CD4-positive, alpha-beta T cell treated with Interleukin-21 for 1 hour (primary cell): ENCODE measurements at places on chromosomes 6 and 20.

DNA sequence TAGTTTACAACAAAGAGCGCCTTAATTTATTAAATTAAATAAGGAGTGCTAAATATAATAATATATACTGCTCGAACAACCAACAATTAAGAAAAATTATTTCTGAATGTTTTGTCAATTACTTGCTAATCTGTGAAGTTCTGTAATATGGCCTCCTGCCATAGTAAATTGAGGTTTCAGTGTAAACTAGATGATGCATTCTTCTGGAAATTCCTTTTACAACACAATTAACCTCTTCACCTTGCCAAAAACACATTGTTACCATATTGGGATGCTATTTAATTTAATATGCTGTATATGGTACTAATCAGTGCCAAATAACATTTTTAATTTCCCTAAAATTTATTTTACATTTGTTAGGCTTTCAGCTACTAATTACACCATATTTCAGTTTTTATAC is 808.4 kb upstream of the CITED2 start:
- DNase-seq, result no peak

DNA sequence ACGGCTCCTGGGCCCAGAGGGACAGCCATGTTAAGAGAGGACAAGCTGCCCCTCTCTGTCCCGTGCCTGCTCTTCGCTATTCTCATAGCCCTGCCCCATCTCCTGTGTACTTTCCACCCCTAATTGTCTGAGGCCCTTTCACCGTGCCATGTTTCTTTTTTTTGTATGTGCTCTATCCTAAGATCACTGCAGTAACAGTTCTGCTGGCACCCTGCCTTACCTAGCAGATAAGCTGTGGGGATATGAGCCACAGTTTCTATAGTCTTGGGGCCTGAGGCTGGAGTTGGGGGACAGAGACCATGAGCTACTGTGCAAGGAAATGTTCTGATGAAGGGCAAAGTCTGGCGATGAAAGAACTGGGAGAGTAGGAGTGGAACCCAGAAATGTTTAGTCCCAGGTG is 269.5 kb upstream of the CITED2 start:
- no peak for DNase-seq

- DNase-seq, result no peak
Observed at GRCh38 chr20:10239954-10240353, 21.3 kb downstream of the SNAP25 start.

DNA sequence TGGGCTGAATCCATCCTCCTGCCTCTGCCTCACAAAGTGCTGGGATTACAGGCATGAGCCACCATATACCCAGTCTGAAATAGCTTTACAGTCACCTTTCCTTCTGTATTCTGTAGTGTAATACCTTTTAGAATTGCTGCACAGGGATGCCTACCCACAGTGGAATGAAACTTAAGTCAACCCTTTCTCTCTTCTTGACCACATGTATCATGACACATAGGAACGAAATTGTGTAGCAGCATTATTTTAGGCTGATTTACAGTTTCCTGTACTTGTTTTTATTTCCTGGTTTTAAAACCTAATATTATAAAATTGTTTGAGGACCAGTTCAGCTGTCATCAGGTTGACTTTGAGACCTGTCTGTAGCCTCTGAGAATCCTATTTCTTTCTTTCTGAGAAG is 297.8 kb downstream of the ZFAND3 start:
- DNase-seq, result no peak

- no peak for DNase-seq
Observed at GRCh38 chr20:59340201-59340885, 39.9 kb downstream of the EDN3 start.

DNA sequence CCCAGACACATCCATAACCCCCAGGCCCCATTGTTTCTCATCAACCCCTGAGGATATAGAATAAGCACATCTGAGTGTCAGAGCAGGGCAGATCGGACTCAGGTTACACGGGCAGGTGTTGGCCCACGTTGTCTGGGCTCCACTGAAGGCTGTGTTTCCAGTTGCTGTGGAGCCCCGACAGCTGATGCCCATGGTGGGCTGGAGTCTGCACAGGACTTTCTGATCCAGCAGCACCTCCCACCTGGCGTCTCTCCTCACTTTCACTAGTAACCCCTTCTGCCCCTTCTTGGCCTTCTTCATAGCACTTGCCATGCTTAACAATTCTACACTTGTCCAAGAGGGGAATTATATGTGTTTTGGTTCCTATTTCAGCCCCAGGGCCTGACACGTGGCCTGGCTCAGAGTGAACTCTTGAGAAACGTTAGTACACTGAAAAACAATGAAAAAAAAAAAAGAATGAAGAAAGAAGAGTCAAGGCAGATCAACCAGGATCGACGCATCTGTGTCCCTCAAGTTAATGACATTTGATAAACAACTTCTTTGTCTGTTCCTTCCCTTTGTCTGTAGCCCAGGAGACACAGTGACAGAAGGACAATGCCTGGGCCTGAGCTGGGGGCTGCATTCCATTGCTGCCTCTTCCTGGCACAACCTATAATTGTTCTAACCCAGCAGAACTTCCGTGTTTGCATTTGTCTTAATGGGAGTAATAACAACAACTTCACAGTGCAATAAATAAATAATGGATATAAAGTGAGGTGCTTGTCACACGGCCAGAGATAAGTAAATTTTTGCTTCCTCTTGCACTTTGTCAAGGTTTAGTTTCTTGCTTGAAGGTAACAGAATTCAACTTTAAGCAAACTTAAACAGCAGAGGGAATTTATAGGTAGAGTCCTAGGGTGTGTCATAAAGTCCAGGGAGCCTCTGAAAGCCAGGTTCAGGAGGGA is 224.2 kb upstream of the SSTR4 start:
- DNase-seq, result no peak

- no peak for DNase-seq
Observed at GRCh38 chr20:51725584-51726176, 42.5 kb downstream of the ATP9A start.

DNA sequence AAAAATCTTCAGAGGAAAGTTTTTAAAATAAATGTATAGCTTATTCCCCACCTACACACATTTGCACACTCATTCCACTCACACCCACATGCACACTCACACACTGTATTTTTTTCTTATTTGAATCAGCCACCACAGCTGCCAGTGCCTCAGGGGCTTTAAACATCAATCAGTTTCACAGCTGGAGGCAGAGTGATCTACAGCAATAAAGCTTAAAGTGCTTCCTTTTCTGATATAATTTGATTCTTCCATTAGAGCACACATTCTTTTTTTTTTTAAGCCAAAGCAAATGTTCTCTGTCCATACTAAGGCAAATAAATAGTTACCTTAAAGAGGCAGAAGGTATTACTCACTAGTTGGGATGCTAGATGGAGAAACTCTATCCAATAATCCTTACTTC is 498.8 kb upstream of the POU3F2 start:
- DNase-seq, result no peak

DNA sequence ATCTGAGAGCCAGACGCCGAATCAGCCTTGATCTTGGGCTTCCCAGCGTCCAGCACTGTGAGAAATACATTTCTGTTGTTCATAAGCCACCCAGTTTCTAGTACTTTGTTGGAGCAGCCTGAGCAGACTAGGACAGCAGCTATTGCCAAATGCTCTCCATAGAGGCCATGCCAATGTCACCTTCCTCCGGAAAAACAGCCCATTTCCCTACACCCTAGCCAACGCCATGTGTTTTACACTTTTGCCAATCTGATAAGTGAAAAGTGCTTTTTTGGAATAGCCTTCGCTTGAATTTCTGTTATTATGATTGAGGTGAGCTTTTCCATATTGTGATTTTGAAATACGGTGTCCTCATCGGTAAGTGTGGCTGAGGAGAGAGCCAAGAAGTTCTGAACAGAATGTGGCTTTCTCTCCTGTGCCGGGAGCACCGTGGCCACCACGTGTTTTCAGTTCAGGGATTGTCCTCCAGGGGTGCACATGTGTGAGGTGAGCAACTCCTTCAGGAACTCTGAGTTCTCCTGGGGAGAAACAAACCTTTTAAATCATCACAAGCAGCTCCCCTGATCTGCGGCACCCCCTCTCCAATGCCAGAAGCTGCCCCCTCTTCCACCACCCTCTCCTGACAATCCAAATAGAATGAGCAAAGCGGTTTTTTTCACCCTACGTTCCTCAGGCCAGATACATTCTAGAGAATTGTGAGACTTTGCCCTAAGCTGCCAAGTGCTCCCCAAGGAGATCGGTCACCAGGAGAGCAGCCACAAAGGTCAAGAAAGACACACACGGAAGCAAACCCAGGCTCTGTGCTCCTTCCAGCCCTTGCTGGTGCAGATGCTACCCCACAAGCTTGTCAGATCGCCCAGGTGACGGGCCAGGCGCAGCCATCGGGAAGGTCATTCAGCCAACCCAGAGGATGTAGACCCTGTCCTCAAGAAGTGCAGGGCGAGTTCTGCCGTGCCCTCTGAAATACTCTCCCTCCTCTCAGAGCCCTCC is 36.0 kb downstream of the TAF8 start:
- no peak for DNase-seq

- DNase-seq, result no peak
Observed at GRCh38 chr6:36484736-36485135, 41.9 kb downstream of the KCTD20 start.

DNA sequence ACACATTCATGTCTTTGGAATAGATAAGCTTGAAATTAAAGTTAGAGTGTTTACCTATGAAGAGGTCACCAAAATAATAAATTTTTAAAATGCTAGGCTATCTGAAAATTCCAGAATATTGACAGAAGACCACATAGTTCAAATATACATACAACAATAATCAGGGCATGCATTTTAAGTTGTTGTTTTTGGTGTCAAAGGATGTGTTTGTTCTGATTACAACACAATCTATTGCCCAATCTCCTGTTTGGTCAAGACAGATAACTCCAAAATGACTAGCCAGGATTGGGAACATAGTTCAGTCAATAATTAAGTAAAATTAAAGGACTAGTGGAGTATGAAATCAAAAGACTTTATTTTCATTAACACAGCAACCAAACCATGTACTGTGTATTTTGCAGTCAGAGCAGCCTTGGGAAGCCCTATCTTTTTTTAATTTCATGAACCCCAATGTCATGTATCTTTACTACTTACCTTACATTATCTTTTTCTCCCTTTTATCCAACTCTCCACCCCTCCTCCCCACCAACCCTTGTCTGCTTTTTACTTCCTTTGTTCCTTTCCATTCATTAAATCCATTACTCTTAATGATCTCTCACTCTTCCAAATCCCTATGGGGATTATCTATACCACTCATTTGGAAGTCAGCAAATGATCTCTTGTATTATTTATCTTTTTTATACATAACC is 111.2 kb downstream of the CDK19 start:
- DNase-seq, result no peak

- no peak for DNase-seq
Observed at GRCh38 chr6:105097288-105097687, 82.5 kb downstream of the POPDC3 start.

DNA sequence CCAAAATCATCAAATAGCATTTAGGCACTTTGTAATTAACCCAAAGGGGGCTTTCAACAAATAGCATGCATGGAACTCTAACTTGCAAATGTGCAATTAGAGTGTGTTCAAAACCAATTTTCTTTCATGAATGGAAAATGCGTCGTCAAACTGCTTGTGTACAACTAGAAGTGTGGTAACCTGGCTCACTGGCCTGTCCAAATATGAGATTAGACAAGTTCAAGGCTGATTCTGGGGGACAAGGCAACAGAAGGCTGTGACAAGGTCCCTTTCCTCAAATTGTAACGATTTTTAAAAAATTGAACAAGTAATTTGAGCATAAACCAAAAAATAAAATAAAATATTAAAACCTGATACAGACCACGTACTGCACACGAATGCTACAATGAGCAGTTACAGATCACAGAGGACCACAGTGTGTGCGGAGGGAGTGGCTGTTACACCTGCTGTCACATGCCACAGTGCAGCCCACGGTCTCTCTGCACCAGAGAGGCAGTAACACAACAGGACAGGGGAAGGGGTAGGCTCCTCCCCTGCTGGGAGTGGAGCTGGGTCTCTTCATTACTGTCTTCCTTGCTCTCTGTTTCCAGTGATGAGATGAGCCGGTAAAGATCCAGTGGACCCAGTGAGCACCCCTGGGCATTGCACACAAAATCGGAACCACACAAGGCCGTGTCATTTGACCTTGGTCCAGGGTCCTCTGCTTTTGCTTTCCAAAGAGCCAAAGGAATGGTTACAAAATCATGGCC is 252.2 kb upstream of the PDE10A start:
- no peak for DNase-seq

GRCh38 chr6:53202052-53202451 is 53.4 kb upstream of the GCM1 start:
- no peak for DNase-seq

DNA sequence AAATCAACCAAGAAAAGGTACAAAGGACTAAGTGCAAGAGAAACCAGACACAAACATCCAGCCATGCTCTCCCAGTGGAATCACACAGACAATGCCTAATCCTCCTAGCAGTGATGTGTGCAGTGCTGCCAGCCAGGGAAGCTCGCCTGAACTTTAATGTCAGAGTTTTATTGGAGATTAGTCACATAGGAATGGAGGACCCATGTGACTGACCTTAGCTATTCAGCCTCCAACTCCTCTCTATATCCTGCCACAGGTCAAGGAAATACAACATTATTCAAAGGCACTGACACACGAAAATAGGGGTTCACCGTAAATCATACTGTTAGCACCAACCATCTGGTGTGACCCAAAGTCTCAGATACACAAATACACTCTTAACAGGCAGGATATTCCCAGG is 684.6 kb downstream of the DOK5 start:
- no peak for DNase-seq

GRCh38 chr20:48831718-48832404 is 4.1 kb upstream of the PREX1 start:
- no peak for DNase-seq

GRCh38 chr6:157811476-157812173 is 11.4 kb upstream of the SNX9 start:
- DNase-seq, result no peak

DNA sequence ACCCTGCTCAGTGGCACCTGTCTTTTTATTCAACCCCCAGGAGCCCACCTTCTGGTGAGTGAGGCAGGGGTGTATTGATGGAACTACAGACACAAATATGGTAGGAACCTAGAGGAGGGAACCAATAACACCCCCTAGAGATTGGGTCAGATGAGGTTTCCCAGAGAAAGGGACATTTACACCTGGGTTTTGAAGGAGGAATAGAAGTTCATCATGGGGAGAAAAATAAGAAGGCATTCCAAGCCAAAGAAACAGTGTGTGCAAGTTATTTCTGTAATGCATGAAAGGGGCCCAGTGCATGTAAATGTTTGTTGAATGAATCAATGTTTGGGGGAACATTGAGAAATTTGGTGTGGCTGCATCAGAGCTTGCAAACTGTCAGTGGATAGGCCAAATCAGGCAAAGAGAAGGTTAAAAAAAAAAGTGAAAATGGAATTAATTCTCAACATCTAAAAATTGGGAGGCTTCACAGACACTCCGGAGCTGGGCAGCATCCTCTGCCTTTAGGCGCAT is 11.1 kb upstream of the KIAA1755 start:
- no peak for DNase-seq
